ENCODE measurements at places on chromosomes 12 and 14. TPM values are rescaled to one million over a fixed set of nuclear protein-coding genes. Genes with fewer than 3 reads are reported as not detected.

Gene OTUB2
- 1.4 TPM for total RNA-seq

Gene MGST1
- total RNA-seq = 35.5 TPM

Gene CD163
- total RNA-seq = not detected

Gene FAM90A1
- total RNA-seq = 0.61 TPM

Gene TROAP
- total RNA-seq = 70.7 TPM

Gene CMA1
- not detected for total RNA-seq

Gene KRT5
- not detected for total RNA-seq

Gene NPFF
- not detected for total RNA-seq

Gene LMO3
- total RNA-seq = 2.0 TPM

Gene USP44
- 0.24 TPM for total RNA-seq

Gene PCNX4
- total RNA-seq = 31.7 TPM

Gene LPAR5
- total RNA-seq = 0.40 TPM

Gene DPPA3
- not detected for total RNA-seq

Gene RERGL
- not detected for total RNA-seq

Gene RPL10L
- total RNA-seq = not detected

Gene OR6C65
- total RNA-seq = not detected

Gene AICDA
- total RNA-seq = not detected

Gene FUT8
- total RNA-seq = 25.7 TPM

Gene LHX5
- not detected for total RNA-seq

Gene NUP37
- total RNA-seq = 60.7 TPM

Measured in A375 (cell line).